Esophagus squamous epithelium (tissue), 5 donors: ENCODE measurements at places on chromosomes 12 and 14.

DNA sequence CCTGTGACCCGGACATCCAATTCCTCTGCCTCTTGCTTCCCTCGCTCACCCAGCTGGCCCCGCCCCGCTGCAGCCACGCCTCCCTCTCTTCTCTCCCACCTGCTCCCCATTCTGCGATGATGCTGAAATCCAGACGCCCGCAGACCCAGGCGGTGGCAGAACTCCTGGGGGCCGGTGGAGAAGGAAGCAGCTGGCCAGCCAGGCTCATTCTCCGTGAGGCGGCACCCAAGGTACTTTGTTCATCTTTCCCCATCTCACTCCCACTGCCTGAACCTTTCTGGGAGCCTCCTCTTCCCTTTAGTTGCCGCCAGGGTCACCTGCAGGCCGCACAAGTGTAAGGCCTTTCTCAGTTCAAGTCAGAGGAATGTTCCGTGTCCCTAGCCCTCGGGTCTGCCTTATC is 35.7 kb downstream of the FOXN4 start:
- H3K27ac ChIP-seq, result no peak overlapping the region
- H3K36me3 ChIP-seq, result no peaks in the 10 kb centered on the region
- no peak overlapping the region for H3K4me3 ChIP-seq
- H3K4me1 ChIP-seq, result no peaks in the 10 kb centered on the region
- DNase-seq, result no peak
- no peaks in the 10 kb centered on the region for H3K27me3 ChIP-seq

- no peaks in the 10 kb centered on the region for H3K4me1 ChIP-seq
- DNase-seq, result no peak
- H3K27ac ChIP-seq, result no peak overlapping the region
- no peak overlapping the region for H3K4me3 ChIP-seq
Observed at GRCh38 chr12:16352481-16352880, 5.0 kb downstream of the MGST1 start.

DNA sequence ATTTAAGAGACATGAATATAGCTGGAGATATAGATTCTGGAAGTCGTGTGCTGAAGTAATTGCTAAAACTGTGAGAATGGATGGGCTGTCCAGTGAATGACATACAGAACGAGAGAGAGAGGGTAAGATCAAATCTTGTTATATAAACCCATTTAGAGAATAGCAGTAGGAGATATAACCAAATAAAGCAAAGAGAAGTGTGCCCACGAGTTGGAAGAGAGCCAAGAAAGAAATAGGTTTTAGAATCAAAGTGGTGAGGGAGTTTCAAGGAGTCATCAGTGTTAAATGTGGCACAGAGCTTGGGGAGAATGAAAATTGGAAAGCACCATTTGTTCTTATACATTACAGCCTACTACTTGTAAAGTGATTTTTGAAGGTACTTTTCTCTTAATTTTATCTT is 19.2 kb downstream of the TOGARAM1 start:
- no peak overlapping the region for H3K27ac ChIP-seq
- no peaks in the 10 kb centered on the region for H3K4me1 ChIP-seq
- no peak for DNase-seq
- H3K4me3 ChIP-seq, result no peak overlapping the region
- H3K36me3 ChIP-seq, result no peaks in the 10 kb centered on the region
- no peaks in the 10 kb centered on the region for H3K27me3 ChIP-seq

- H3K4me1 ChIP-seq, result no peaks in the 10 kb centered on the region
- H3K27me3 ChIP-seq, result no peaks in the 10 kb centered on the region
- DNase-seq, result no peak
Observed at GRCh38 chr12:24127919-24128721, 178.7 kb upstream of the SOX5 start.

DNA sequence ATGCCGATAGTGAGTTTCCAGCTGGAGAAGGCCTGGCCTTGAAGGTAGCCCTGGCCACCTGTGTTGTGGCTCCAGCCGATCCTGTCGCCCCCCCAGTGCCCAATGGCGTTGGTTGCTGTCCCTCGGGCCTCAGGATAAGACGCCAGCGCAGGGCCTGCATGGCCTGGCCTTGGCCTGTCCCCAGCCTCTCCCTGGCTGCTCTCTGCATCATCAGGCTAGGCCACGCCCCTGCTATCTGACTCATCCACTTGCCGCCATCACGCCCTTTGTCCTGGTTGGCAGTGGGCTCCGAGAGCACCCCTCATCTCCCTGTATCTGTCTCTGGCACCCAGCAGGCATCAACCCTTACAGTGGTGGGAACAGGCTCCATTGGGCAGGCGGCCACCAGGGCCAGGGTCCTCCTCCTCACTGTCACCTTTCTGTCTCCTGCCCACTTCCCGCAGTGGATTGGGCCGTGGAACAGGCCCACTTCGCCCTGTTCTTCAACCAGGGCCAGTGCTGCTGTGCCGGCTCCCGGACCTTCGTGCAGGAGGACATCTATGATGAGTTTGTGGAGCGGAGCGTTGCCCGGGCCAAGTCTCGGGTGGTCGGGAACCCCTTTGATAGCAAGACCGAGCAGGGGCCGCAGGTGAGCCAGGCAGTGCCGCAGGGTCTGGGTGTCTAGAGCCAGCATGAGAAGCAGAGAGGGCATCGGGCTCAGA is 25.6 kb downstream of the ALDH2 start:
- H3K36me3 ChIP-seq, result peaks cover 75% of the 10 kb centered on the region
- H3K27me3 ChIP-seq, result no peaks in the 10 kb centered on the region
- H3K4me1 ChIP-seq, result peaks cover 8% of the 10 kb centered on the region
- no peak for DNase-seq
- no peak overlapping the region for H3K4me3 ChIP-seq
- peak overlapping the region; percentile 48 for H3K27ac ChIP-seq

DNA sequence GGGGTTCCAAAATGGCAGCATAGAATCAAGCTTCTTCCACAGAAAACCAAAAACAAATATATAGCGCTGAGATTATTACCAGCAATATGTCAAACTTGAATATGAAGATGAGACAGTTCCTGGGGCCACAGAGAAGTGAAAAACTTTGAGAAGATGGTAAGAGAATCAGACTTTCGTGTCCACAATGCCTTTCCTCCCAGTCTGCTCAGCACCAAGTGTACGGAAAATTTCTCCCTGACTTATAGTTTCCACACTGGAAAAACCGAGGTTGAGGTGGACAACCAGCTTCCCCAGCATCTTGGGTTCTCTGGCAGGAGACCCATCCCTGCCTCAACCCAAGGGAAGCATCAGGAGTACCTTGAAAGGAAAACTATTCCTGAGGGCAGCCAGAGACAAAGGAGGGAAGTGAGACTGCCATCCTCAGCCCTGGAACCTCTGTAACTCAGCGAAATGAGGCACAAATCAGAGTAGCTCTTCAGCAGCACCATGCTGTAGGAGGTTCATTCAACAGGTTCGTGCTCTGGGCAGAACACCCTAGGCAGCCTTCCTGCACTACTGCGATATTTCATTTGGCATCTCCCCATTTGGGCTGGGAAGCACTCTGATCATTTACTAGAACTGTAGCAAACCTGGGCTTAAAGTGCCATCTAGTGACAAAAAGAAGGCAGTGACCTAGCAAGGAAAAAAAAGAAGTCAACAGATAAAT is 52.4 kb upstream of the CAPRIN2 start:
- H3K36me3 ChIP-seq, result no peaks in the 10 kb centered on the region
- DNase-seq, result no peak
- H3K27me3 ChIP-seq, result no peaks in the 10 kb centered on the region

DNA sequence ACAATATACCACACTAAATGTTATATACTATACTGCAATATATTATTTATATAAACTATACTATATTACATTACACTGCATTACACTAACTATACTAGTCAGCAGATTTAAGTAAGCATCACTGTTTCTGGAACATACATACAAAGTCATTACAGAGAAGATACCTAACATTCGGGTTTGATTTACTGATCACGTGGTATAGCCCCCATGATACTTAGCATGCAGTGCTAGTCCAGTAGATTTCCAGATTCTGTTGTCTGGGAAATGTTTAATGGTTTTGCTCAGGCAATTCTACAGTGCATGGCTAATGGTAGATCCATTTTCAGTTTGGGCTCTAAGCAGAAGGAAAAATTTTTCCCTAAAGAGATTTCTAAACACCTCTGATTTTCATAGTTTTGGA is 403.7 kb upstream of the TMTC1 start:
- no peaks in the 10 kb centered on the region for H3K4me1 ChIP-seq
- no peaks in the 10 kb centered on the region for H3K27me3 ChIP-seq
- no peak overlapping the region for H3K27ac ChIP-seq
- H3K36me3 ChIP-seq, result no peaks in the 10 kb centered on the region
- DNase-seq, result no peak

- H3K4me1 ChIP-seq, result no peaks in the 10 kb centered on the region
- H3K36me3 ChIP-seq, result no peaks in the 10 kb centered on the region
- DNase-seq, result no peak
- H3K27me3 ChIP-seq, result no peaks in the 10 kb centered on the region
- no peak overlapping the region for H3K4me3 ChIP-seq
- H3K27ac ChIP-seq, result no peak overlapping the region
Observed at GRCh38 chr12:98259693-98260092, 255.7 kb upstream of the TMPO start.

GRCh38 chr12:80837342-80837978 is 100.3 kb downstream of the LIN7A start:
- H3K36me3 ChIP-seq, result no peaks in the 10 kb centered on the region
- no peak overlapping the region for H3K4me3 ChIP-seq
- no peaks in the 10 kb centered on the region for H3K27me3 ChIP-seq
- DNase-seq, result no peak
- H3K4me1 ChIP-seq, result no peaks in the 10 kb centered on the region

- DNase-seq, result no peak
- no peaks in the 10 kb centered on the region for H3K4me1 ChIP-seq
- no peak overlapping the region for H3K27ac ChIP-seq
- no peaks in the 10 kb centered on the region for H3K27me3 ChIP-seq
Observed at GRCh38 chr12:91483471-91483985, 300.9 kb upstream of the DCN start.
